Gastrocnemius medialis (tissue), 4 donors: ENCODE measurements at places on chromosomes 1 and 21. TPM values are rescaled to one million over a fixed set of nuclear protein-coding genes. Genes with fewer than 3 reads are reported as not detected.
A peak's percentile ranks its signal among the peaks of the same experiment; 100 is the strongest.

DNA sequence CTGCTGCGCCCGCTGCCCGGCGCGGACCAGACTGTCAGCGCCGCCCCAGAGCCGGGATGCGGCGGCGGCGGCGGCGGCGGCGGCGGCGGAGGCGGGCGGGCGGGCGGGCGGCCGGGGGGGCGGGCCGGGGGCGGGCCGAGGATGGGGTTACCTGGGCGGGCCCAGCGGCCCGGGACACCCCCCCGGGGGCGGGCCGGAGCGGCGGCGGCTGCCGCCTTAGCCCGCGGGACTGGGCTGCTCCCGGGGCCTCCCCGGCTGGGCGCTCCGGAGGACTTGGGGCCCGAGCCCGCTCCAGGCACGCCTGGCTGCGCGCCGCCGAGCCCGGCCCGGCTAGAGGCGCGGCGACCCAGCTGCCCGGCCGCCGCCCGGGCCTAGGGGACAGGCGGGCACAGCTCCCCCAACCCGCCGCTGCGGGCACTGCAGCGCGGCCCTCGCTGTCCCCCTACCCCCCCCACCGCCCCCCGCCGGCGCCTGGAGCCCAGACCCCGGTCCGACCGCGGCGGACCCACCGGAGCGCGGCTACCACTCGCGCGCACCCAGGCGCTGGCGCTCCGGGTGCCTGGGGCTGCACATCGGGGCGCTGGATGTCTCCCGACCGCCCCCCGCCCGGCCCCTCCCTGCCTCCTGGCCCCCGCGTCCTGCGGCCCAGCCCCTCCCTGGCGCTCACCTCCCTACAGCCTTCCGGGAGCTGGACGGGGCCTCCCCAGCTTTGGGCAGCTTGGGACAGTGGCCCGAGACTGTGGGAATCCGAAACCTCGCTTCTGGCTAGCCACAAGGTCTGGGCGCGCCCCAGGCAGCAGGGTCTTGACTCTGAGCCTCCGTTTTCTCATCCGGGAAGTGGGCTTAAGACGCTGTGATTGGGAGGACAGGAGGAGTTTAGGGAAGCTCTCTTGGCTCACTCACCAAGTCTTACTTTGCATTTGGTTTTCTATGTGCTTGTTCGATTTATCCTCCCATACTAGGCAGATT lies at the start of gene WNT4:
Gene WNT4, minus strand, starts transcription at position 33 of the 969 bp plus-strand sequence. CDS start 175 bp downstream, outside the sequence.
- H3K4me3 ChIP-seq, result peak within 1 kb of the TSS; percentile 62
- DNase-seq, result no peak
- H3K4me1 ChIP-seq, result peaks cover 6% of the 10 kb centered on the region
- no peaks in the 10 kb centered on the region for H3K36me3 ChIP-seq
- H3K27ac ChIP-seq, result peak within 1 kb of the TSS; percentile 62
- H3K27me3 ChIP-seq, result no peaks in the 10 kb centered on the region

CELA3B gene
- total RNA-seq, result not detected

- no peaks in the 10 kb centered on the region for H3K4me1 ChIP-seq
- no peak overlapping the region for H3K4me3 ChIP-seq
- H3K27ac ChIP-seq, result no peak overlapping the region
- no peaks in the 10 kb centered on the region for H3K36me3 ChIP-seq
- H3K27me3 ChIP-seq, result no peaks in the 10 kb centered on the region
Observed at GRCh38 chr1:247482747-247483146, 24.8 kb upstream of the OR2B11 start.

- peak overlapping the region; percentile 91 for H3K4me3 ChIP-seq
- H3K27ac ChIP-seq, result peak overlapping the region; percentile 95
- DNase-seq, result peak; percentile 31
- H3K27me3 ChIP-seq, result no peaks in the 10 kb centered on the region
- H3K36me3 ChIP-seq, result no peaks in the 10 kb centered on the region
- H3K4me1 ChIP-seq, result peaks cover 10% of the 10 kb centered on the region
Observed at GRCh38 chr1:165828103-165828668, 772 bp downstream of the UCK2 start.

- H3K36me3 ChIP-seq, result no peaks in the 10 kb centered on the region
- peak; percentile 46 for DNase-seq
- peaks cover 64% of the 10 kb centered on the region for H3K4me1 ChIP-seq
Observed at GRCh38 chr1:227941509-227942020, 6.2 kb downstream of the WNT9A start.

HSD11B1 gene
- 7.1 TPM for total RNA-seq
